ENCODE measurements at places on chromosomes 16 and 17.

DNA sequence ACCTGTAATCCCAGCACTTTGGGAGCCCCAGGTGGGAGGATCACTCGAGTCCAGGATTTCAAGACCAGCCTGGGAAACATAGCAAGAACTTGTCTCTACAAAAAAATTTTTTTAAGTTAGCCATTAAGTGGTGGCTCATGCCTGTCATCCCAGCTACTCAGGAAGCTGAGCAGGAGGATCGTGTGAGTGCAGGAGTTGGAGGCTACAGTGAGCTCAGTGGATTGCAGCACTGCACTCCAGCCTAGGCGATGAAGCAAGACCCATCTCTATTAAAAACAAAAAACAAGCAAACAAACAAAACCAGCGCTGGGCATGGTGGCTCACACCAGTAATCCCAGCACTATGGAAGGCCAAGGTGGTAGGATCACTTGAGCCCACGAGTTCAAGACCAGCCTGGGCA is 38.0 kb downstream of the HEATR3 start:
- no peak for DNase-seq

GRCh38 chr16:57089406-57089805 is 3.0 kb upstream of the CPNE2 start:
- no peak for DNase-seq

- no peak for DNase-seq
Measured at GRCh38 chr16:89266521-89267134, 49.1 kb downstream of the ZNF778 start.

GRCh38 chr17:82880620-82881323 is 41.0 kb upstream of the ZNF750 start:
- no peak for DNase-seq

DNA sequence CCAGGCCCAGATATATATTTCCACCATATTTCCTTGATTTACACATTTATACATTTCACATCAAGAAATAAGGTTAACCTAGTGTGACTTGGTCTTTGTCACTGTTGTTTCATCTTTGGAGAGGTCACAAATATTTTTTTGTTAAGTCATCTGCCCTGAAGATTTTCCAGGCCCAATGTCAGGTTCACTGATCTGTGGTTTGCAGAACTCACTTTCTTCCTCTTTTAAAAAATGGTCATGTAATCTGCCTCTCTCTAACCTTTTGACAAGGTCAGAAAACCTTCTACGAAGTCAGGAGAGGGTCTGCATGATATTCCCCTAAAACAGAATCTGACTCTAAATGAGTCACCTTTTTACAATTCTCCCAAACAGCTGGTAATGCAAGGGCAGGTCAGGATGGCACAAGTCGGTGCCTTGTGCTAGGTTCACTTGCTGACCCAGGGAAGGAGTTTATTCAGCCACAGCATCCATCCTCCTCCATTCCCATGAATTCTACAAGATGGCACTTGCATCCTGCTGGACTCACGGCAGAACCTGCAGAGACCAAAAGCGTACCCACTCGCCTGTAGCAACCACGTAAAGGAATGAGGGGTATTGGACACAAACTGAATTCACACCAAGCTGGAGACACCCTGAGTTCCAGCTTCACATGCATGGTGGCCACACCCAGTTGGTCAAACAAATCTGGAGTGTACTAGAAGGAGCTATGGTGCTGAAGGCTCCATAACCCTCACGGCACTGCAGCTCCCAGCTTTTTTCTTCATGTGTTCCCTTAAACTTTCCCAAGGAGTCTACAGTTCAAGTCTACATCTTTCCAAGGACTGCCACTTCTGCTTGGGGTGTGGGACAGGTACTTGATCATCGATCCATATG is 1.6 kb upstream of the KIAA0513 start:
- no peak for DNase-seq

- DNase-seq: no peak
Measured at GRCh38 chr16:80893686-80894085, 89.3 kb upstream of the CDYL2 start.

GRCh38 chr17:40301315-40301714 is 7.7 kb upstream of the RARA start:
- no peak for DNase-seq

GRCh38 chr16:87248714-87249113 is 68.5 kb downstream of the C16orf95 start:
- DNase-seq: no peak

- no peak for DNase-seq
Measured at GRCh38 chr17:76720941-76721340, 5.5 kb downstream of the JMJD6 start.

- DNase-seq: no peak
Measured at GRCh38 chr17:75754378-75755204, 10.4 kb downstream of the GALK1 start.

GRCh38 chr16:16050106-16050505 is 100.7 kb downstream of the ABCC1 start:
- DNase-seq: no peak

- DNase-seq: no peak
Measured at GRCh38 chr16:53925107-53925410, 221.1 kb downstream of the FTO start.

DNA sequence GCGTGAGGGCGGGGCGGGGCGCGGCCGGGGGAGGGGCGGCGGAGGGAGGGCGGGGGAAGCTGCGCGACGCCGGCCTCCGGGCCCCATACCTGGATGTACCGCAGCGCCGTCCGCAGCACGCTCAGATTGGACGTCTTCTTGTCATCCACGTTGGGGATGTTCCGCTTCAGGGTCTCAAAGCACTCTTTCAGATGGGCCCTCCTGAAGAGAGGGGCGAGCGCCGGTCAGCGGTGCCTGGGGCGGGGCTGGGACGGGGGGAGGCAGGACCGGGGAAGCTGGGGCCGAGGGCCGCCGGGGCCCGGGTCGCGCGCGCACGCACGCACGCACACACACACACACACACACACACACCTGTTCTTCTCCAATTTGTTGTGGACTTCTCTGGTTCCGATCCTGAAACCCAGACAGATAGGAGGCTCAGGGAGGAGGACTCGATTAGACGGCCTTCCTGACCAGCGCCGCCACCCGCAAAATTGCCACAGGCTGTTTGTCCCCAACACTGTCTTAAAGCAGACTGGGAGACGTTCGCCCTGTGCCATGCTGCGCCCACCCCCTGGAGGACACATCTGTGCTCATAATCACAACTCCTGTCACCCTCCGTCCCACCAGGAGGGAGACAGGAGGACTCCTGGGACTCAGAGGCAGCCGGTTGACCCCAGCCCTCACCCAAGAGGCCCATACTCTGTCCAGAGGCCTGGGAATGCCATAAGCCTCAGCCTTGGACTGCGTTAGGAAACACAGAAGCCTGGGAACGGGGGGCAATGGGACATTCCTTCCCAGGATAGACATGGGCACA is 6.7 kb downstream of the MNT start:
- DNase-seq: no peak

GRCh38 chr17:72274614-72275013 is 153.8 kb downstream of the SOX9 start:
- no peak for DNase-seq

DNA sequence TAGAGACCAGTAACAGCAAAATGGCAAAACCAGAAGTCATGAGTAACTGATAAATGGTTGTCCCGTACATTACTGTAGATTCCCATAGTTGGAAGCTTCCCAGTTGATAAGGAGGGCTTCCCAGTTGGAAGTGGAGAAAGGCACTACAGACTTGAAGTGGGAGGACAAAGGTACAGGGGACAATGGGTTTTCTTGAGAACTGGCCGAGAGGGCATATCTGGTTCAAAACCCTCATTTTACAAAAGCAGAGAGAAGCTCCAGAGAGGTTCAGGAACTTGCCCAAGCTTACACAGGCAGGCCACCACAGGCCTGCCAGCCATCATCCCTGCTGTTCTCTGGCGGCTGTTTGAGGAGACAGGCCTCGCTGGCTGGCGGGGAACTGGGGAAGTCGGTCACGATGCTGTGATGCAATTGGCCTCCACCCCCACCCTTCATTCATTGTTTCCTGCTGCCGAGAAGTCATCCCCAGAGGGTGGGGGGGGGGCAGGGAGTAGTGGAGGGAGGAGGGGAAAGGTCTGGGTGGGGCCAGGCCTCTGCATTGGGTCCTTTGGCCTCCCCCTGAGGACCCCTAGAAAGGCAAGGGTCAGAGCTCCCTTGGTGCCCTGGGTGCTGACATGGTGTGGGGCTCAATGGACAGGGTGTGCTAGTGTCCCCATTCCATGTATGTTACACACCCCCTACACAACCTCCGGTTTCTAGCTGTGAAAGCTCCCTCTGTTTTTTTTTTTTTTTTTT is 3.0 kb downstream of the UBALD2 start:
- DNase-seq: no peak

DNA sequence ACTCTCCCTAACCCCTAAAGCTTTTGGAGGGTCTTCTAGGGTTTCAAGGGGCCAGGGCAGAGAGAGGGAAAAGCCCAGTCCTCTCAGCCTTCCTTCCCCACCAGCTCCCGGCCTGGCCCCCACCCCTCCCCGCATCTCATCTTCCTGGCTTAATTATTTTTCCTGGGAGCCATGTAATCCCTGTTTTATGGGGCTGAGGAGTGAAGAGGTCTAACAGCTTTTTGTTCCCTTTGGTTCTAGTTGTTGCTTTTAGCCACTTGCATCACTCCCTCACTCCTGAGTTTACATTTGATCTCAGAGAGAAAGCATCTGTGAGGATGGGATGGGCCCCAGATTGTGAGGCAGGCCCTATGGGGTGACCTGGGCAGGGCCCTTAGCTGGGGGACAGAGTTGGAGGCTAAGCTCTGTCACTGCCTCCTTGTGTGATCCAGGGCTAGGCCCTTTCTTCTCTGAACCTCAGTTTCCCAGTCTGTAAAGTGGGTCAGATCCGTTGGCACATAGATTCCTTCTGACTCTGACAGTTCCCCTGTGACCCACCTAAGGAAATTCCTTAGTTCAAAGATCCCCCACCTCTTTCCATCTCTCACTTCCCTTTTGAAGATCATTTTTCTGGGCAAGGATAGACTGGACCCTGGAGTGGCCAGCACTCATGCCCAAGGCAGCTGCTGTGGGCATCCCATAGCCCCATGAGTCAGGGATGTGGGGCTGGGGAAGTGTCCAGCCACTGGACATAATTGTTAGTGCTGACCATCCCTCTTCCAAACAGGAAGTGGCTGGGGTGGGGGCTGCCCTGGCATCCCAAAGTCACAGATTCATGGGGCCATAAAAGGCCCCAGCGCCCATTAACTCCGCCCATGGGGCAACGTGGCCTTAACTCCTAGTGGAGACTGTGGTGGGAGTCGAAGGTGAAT is 20.1 kb downstream of the UNC119 start:
- DNase-seq: no peak

DNA sequence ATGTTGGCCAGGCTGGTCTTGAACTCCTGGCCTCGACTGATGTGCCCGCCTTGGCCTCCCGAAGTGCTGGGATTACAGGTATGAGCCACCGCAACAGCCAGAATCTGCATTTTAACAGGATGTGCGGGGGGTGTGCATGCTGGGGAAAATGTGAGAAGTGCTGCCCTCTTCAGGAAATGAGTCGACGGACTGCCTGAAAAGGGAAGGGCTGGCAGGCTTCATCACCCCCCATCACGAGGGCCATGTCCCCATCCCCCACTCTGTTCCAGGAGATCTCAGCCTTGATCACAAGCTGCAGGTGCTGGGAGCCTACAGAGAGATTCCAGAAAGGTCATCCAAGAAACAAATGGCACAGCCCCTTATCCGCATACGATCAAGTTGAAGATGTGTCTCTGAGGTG is 195.3 kb upstream of the RPL38 start:
- DNase-seq: no peak

- DNase-seq: no peak
Measured at GRCh38 chr17:28047806-28048205, 5.3 kb downstream of the NLK start.

GRCh38 chr17:1179112-1179817 is 516 bp downstream of the ABR start:
- no peak for DNase-seq

GRCh38 chr17:6654841-6655731 is 3.5 kb downstream of the C17orf100 start:
- no peak for DNase-seq

GRCh38 chr17:64075913-64076312 is 54.0 kb downstream of the ERN1 start:
- DNase-seq: no peak

- DNase-seq: no peak
Measured at GRCh38 chr16:85675251-85675874, 13.4 kb downstream of the GINS2 start.

GRCh38 chr16:29835926-29836325 is 15.7 kb downstream of the MVP start:
- DNase-seq: no peak

- DNase-seq: no peak
Measured at GRCh38 chr16:1048442-1049112, 24.0 kb upstream of the SSTR5 start.

DNA sequence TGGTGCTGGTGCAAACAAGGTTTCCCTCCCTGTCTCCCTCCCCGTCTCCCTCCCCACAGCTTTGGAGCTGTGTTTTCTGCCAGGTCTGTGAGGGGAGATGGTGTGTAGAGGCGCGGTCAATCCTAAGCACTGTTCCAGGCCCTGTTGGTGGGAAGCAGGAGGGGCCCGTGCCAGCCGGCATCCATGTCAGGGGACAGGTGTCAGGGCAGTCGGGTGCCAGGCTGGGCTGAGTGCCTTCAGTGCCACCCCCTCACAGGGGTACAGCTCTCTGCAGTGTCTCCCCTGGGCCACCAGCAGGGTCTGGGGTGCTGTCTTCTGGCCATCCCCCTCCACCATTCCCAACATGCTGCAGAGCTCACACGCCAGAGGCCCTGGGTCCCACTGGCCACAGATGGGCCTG is 73.6 kb downstream of the KLHDC4 start:
- no peak for DNase-seq

DNA sequence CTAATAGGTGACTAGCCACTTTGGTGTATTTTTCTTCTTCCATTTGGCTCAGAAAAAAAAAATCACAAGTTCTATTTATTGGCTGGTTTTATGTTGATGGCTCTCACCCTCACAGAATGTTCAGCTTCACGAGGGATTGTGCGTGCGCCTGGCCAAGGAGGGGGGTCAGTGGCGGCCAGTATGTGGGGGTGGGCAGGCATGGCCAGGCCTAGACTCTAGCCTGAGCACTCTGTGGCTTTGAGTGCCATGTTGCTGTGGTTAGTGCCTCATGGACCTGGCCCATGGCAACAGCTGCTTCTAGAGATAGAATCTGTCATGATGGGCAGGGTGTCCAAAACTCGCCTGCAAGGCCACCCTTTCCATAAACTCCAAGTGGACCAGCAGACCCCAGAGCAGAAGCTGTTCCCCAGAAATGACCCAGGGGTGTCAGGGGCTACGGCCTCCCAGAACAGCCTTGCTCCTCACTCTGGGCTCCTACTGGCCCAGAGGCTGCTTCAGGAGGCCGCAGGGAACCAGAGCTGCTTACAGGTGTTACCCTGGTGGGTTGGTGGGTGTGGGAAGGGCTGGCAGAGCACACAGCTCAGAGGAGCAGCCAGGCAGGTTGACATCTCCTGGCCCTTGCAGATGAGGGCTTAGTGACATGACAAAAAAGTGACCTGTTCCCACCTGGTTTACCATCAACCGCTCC is 124.9 kb downstream of the SOCS1 start:
- no peak for DNase-seq

- no peak for DNase-seq
Measured at GRCh38 chr16:53034306-53034705, 18.4 kb downstream of the CHD9NB start.
